ENCODE measurements at places on chromosomes 3 and 15.

DNA sequence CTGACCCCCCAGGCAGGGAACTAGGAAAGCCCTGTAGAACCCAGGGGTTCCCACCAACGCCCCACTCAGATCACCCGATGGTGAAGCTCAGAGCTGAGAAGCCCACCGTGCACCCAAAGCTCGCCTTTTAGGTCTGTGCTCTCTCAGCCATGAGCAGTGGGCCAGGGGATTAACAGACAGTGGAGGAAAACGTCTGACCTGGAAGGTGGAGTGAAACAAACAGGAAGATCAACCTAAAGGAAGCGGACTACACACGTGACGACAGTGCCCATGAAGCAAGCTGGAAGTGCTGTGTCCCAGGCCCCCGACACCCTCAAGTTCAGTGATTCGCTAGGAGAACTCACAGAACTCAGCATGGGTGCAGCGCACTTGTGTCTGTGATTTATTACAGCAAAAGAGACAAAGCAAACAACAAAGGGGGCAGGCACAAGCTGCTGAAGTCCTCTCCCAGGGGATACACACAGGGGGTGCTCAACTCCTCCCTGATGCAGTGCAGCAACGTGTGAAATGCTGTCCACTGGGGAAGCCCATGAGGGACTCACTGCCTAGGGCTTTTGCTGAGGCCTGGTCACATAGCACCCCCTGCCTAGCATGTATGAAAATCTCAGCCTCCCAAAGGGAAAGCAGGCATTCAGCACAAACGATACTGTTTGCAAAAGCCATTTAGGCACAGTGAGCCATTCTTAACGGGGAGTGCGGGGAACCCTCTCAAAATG lies 43.5 kb downstream of the CFAP92 start:
- peak; percentile 0 for DNase-seq

GRCh38 chr3:112984485-112984884 lies 6.3 kb upstream of the GTPBP8 start:
- no peak for DNase-seq

- DNase-seq = no peak
Measured at GRCh38 chr3:32713181-32713580, 28.2 kb downstream of the CNOT10 start.

DNA sequence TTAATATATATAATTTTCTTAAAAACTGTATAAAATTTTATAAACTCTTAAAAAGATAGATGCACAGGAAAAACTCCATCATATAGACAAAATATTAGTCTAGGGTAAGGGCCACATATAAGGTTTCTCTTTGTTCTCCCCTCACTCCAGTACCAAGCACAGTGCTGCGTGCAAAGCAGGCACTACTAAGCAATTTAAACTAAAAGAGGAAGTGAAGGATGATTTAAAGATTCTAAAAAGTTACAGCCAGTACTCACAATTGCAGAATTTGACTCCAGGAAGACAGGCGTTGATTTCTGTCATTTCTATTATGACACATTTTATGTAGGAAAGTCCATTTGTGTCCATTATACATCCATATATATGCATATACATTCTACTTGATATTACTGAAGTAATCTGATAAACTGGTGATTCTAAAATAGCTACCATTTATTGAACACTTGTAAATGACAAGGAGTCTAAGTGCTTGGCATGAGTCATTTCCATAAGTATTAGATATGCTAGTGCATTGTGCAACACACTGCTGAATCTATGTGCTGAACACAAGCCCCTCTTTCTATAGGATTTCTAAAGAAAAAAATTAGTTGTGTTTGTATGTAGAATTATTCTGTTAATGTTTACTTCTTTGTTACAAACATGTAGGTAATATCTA lies 785.5 kb upstream of the ARRDC4 start:
- no peak for DNase-seq

- DNase-seq = peak; percentile 52
Measured at GRCh38 chr3:101850246-101851051, 1.1 kb downstream of the NFKBIZ start.

DNA sequence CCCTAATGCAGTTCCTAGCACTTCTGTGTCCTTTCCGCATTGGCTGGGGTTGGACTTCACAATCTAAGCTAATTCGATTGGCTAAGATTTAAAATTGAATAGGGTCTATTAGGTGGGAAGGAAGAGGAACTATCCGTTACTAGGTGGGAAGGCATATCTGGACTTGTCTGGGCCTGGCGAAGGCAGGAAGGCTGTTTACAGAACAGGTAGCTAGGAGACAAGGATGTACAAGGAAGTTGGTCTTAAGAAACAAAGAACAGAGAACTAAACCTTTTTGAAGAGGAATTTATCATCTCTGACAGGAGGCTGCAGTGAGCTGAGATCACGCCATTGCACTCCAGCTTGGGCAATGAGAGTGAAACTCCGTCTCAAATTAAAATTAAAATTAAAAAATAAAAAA lies 17.3 kb upstream of the ATG7 start:
- no peak for DNase-seq

DNA sequence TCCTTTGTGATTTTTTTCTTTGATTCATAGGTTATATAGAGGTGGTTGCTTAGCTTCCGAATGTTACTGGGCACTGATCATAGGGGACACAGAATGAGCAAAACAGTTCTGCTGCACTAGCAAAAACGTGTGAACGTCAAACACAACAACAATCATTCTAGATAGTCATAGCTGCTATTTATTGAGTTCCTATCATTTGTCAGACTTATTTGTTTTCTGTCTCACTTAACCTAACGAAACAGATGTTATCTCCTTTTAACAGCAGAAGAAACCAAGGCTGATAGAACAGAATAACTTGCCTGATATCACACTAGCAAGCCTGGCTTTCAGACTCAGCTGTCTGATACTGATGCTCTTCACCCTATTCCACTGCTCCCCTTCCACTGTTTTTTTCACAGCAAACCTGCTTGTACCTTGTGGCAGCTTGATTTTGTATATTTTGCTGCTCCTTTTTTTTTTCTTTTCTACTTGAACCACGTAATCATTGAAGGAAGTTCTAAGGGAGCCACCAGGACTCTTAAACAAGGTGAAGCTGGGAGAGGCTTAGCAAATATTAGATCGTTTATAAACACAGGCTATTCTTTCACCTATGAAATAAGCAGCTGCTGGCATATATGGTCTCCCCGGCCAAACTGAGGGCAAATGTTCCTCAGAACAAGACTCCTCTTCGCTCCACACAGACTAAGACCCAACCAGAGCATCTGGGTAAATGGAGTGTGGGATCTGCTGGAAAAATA lies 78.8 kb downstream of the MCF2L2 start:
- no peak for DNase-seq

GRCh38 chr3:188557235-188557634 lies 403.3 kb downstream of the LPP start:
- no peak for DNase-seq

GRCh38 chr15:51879555-51879954 lies 50.1 kb downstream of the TMOD3 start:
- DNase-seq = no peak

GRCh38 chr3:152268555-152269055 lies at the start of gene MBNL1:
TSS of gene MBNL1 (plus strand) at chr3:152268929. CDS start at chr3:152300194, 31,265 bp downstream.
- no peak for DNase-seq

- DNase-seq = no peak
Measured at GRCh38 chr3:10599444-10599843, 94.1 kb upstream of the ATP2B2 start.

- DNase-seq = no peak
Measured at GRCh38 chr3:139235192-139235591, 108.6 kb upstream of the MRPS22 start.

DNA sequence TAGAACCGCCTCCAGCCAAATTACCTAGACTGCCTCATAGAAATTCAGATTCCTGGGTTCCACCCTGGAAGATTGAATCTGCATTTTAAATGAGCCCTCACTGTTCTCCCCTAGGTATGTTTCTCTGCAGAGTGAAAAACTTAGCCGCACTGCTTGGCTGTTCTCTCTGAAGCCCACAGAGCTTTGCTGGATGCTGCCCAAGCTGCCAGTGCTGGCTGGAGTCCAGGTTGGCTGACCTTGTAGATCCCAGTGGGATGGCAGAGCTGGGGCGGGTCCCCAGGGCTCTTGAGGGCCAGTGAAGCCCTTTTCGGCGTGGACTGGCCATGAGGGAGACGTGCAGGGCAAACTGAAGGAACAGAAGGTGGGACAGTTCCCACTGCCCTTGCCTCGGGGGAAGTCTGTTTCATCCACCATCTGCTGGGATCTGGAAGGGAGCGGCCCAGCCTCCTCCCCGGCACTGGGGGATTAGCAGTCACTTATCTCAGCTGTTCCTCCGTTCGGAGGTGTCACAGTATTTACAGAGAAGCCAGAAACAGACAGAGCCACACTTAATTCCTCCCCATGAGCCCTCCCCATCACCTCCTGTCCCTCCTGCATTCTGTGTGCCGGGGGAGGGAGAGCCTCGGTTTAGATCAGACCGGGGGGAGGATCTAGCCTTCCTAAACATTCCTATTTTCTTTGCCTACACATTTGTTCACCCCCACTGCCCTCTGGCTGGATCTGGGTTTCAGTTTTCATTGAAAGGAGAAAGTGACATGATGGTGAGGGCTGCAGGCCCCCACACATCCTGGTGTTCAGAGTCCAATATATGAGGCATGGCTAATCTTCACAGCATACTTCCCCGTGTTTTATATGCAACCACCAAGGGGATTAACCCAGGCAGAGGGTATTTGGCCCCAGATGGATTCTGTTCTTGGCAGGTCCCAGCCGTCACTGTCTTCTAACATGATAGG lies 4.1 kb upstream of the ACTC1 start:
- no peak for DNase-seq

DNA sequence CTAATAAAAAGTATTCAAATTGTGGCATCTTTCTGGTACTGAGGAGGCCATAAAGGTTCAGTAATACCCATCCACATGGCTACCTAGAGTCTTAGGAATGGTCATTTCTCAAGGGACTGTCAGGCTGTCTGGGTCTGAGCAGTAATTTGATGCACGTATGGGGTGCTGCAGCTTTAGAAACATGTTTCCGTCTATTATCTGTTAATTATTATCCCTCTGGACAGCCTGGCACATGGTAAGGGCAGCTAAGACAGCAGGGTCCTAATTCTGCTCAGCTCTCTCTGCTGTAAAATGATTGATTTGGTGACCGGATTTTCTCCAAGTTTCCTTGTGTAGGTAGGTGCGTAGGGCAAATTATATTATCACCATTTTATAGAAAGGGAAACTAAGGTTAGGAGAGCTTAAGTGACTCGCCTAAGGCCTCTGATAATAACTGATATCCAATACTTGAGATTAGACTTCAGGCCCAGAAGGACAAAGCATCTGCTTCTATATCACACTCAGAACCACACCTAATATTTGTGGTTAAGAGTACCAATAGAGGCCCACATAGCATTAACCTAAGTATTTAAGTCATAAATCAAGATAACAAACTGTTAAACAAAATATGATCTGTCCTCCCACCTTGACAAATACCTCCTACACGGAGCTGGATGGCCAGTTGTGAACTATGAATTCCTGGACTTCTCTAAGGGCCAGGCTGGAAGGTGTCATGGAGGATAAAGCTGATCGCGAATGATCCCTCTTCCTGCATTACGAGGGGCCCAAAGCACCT lies 2.9 kb upstream of the RAP2B start:
- DNase-seq = no peak

- DNase-seq = no peak
Measured at GRCh38 chr3:10907262-10907661, 85.3 kb upstream of the SLC6A1 start.

GRCh38 chr3:32782407-32782806 lies 35.4 kb upstream of the TRIM71 start:
- no peak for DNase-seq

DNA sequence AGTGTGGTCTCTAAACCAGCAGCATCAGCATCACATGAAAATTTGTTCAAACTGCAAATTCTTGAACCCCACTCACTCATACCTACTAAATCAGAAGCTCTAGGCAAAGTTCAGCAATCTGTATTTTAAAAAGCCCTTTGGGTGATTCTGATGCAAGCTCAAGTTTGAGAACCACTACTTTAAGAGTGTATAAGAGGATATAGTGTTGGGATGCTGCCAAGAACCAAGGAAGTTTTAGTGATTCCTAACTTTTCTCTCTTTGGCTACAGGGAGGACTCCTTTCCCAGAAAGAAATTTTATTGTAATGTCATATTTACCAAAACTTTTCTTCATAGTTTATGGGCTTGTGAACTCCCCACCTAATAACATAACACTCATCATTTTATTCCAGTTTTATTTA lies 422.2 kb downstream of the TBC1D5 start:
- peak; percentile 7 for DNase-seq

GRCh38 chr3:35674451-35675109 lies 35.3 kb downstream of the ARPP21 start:
- no peak for DNase-seq

- no peak for DNase-seq
Measured at GRCh38 chr3:191531434-191531972, 70.5 kb downstream of the PYDC2 start.

- DNase-seq = no peak
Measured at GRCh38 chr15:26261413-26261812, 398.3 kb upstream of the ATP10A start.

GRCh38 chr3:50357481-50357880 lies 1.8 kb downstream of the TMEM115 start:
- DNase-seq = no peak

DNA sequence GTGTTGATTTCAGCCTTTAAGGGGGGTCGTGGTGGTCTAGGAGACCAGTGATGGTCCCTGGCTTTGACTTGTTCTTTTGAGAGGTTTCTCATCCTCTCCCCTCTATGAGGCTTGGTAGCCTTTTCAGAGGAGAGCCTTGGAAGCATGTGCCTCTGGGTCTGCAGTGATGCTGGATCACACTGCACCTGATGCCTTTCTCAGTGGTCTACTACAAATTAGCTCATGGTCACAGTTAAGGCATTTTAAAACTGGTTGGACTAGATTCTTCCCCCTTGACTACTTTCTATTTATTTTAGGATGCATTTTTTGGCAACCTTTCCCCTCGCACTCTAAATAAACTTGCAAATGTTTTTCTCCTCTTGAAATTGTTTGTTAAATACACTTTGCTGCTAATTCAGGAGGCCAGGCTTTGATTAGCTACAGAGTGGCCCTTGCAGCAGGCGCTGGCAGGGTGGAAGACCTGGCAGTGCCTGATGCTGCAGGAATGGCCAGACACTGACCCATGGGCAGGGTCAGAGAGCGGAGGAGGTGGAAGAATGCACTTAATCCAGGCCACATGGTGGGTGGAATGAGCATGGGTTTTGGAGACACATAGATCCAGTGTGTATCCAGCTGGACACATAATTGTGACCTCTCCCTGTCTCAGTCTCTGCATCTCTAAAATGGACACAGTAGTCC lies 318.8 kb upstream of the CTDSPL start:
- no peak for DNase-seq

DNA sequence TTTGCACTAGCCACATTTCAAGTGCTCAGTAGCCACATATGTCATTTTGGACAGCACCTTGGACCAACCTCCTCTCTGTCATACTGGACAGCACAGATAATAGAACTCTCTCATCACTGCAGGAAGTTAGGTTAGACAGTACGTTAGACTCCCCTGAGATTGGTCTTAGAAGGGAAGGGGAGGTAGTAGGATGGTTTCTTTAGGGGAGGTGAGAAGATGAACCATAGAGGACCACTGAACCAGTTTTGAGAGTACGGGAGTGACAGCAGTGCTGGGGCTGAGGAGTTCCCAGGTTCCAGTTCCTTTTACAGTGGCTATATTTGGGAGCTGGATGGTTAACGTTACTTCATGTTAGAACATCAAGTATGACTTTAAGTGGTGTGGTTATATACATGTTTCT lies 7.8 kb downstream of the LRCH3 start:
- DNase-seq = no peak
